OCI-LY7 (cell line): ENCODE measurements at places on chromosomes 5 and 9.

- no peak for DNase-seq
Measured at GRCh38 chr5:31192442-31192841, 1.0 kb upstream of the CDH6 start.

- no peak for DNase-seq
Measured at GRCh38 chr9:135413086-135413375, 66.6 kb upstream of the PPP1R26 start.

GRCh38 chr9:121283080-121283398 lies 15.1 kb downstream of the GSN start:
- DNase-seq = no peak

- DNase-seq = no peak
Measured at GRCh38 chr5:126363658-126364057, 59.6 kb upstream of the GRAMD2B start.

DNA sequence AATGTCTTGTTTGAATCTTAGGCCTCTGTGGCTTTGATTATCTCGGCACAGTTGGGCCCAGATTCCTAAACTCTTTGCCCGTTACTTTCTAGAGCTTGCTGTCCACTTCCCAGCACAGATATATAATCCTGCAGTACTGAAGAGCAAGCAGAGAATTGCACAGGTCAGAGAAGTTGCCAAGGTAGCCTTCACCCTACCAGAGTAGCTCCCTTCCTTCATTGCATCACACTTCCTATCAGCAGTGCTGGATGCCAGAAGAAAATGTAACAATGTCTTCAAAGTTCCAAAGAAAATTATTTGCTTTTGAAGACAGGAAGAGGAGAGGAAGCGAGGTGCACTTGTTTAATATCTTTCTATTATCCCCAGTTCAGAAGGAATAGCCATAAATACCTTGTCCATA lies 38.1 kb upstream of the SPATA31D4 start:
- no peak for DNase-seq

- DNase-seq = no peak
Measured at GRCh38 chr9:33289936-33290246, 425 bp upstream of the NFX1 start.

GRCh38 chr5:142114687-142115086 lies 6.1 kb downstream of the NDFIP1 start:
- DNase-seq = no peak

- DNase-seq = no peak
Measured at GRCh38 chr9:21404146-21404545, 4.8 kb upstream of the IFNA8 start.
